ENCODE measurements at places on chromosomes 4 and X. TPM values are rescaled to one million over a fixed set of nuclear protein-coding genes. Genes with fewer than 3 reads are reported as not detected.

PPP2R2C gene
- total RNA-seq = 0.17 TPM

GJB1 gene
- not detected for total RNA-seq

PPP3CA gene
- total RNA-seq = 108 TPM

TGIF2LX gene
- total RNA-seq = not detected

EGF gene
- total RNA-seq = 0.67 TPM

All from mammary epithelial cell (primary cell).